ENCODE measurements at places on chromosomes 7 and 10. TPM values are rescaled to one million over a fixed set of nuclear protein-coding genes. Genes with fewer than 3 reads are reported as not detected.
A peak's percentile ranks its signal among the peaks of the same experiment; 100 is the strongest.

- H3K4me3 ChIP-seq, result no peak overlapping the region
- no peaks in the 10 kb centered on the region for H3K36me3 ChIP-seq
- H3K27me3 ChIP-seq, result peaks cover 2% of the 10 kb centered on the region
- H3K27ac ChIP-seq, result no peak overlapping the region
- no peak for DNase-seq
Measured at GRCh38 chr7:158439035-158439434, 148.6 kb downstream of the PTPRN2 start.

DNA sequence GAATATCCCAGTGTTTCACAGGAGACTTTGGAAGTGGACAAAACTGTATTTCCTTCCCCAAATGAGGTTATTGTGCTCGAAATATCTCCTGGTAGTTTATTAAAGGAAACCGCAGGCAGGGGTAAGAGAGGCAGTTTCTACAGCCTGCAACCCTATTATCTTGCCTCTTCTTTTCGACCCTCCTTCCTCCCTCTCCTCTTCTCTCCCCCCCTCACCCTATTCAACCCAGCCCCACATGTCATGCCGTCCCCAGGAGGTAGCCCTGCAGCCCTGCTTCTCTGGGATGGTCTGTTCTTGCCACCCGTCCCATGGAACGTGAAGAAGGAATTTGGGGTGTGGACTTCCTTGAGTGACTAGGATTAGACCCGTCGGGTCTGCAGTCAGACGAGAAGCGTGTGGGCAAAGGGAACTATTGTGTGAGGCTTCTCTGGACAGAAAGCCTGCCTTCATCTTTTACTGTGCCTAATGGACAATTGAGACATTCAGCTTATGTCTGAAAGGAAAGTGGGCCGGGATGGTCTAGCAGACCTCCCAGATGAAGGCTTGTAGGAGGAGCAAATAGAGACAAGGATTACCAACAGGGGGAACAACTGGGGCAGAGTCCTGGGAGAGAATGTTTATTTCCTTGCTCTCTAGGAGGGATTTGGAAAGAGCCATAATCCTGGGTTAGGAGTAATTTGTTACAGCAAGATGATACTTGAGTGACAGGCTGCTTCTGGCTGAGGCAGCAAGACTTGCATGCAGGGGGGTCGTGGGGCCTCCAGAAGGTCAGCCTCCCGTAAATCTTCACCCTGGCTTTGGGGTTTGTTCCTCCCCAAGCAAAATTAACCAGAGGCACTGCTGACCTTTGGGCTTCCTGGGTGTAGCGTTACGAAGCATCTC, 77.8 kb downstream of the TCF7L2 start:
- no peak overlapping the region for H3K4me3 ChIP-seq
- no peak overlapping the region for H3K27ac ChIP-seq

GRCh38 chr10:29994811-29995210, 64.6 kb downstream of the JCAD start:
- no peaks in the 10 kb centered on the region for H3K36me3 ChIP-seq
- no peak for DNase-seq
- H3K4me1 ChIP-seq, result peaks cover 7% of the 10 kb centered on the region
- H3K27ac ChIP-seq, result no peak overlapping the region
- H3K27me3 ChIP-seq, result peaks cover 31% of the 10 kb centered on the region
- no peak overlapping the region for H3K4me3 ChIP-seq

- no peak overlapping the region for H3K27ac ChIP-seq
- no peak for DNase-seq
- H3K4me3 ChIP-seq, result no peak overlapping the region
- H3K4me1 ChIP-seq, result peaks cover 12% of the 10 kb centered on the region
- H3K27me3 ChIP-seq, result peaks cover 8% of the 10 kb centered on the region
Measured at GRCh38 chr10:27457966-27458365, 46.1 kb upstream of the RAB18 start.

GRCh38 chr7:151409667-151410404, at the start of gene WDR86:
WDR86 (minus strand) TSS chr7:151410038; CDS start chr7:151409589, 449 bp downstream.
- H3K27ac ChIP-seq, result no peak within 1 kb of the TSS
- no peak for DNase-seq
- H3K27me3 ChIP-seq, result peaks cover 48% of the 10 kb centered on the region
- peak within 1 kb of the TSS; percentile 71 for H3K4me3 ChIP-seq
- H3K36me3 ChIP-seq, result peaks cover 2% of the 10 kb centered on the region

DNA sequence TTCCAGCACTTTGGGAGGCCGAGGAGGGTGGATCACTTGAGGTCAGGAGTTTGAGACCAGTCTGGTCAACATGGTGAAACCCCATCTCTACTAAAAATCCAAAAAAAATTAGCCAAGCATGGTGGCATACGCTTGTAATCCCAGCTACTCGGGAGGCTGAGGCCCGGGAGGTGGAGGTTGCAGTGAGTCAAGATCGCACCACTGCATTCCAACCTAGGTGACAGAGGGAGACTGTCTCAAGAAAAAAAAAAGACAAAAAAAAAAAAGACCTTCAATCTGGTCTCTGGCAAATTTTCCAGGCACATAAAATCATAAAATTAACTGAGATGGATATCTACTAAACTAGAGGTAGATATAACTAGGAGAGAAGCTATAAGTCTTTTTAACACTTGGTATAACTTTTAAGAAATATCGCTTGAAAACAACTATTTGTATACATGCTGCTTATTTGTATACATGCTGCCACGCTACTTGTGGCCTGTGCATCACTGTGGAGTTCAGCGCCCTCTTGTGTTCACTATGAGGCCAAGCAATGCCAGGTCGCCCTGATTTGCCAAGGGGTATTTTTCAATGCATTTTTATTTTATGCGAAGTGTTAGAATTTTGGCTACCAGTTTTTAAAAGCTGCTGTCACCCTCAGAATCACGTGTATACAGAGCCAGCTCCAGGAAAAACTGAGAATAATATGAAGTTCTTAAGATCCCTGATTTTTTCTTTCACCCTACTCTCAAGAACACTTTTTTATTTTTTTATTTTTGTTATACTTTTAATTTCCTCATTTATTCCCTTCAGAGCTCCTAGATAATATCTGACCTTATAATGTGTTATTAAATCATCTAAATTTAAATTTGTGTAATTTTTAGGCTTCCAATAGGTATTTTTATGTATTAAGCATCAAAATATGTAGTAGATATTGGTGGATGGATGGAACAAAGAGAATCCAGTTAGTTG, 26.7 kb downstream of the CYCS start:
- no peak overlapping the region for H3K4me3 ChIP-seq
- no peak overlapping the region for H3K27ac ChIP-seq
- DNase-seq, result peak; percentile 48
- no peaks in the 10 kb centered on the region for H3K36me3 ChIP-seq
- peaks cover 14% of the 10 kb centered on the region for H3K4me1 ChIP-seq
- H3K27me3 ChIP-seq, result peaks cover 17% of the 10 kb centered on the region

GRCh38 chr7:98368716-98369115, 32.2 kb downstream of the BAIAP2L1 start:
- H3K4me1 ChIP-seq, result no peaks in the 10 kb centered on the region
- H3K36me3 ChIP-seq, result no peaks in the 10 kb centered on the region
- H3K27me3 ChIP-seq, result no peaks in the 10 kb centered on the region

DNA sequence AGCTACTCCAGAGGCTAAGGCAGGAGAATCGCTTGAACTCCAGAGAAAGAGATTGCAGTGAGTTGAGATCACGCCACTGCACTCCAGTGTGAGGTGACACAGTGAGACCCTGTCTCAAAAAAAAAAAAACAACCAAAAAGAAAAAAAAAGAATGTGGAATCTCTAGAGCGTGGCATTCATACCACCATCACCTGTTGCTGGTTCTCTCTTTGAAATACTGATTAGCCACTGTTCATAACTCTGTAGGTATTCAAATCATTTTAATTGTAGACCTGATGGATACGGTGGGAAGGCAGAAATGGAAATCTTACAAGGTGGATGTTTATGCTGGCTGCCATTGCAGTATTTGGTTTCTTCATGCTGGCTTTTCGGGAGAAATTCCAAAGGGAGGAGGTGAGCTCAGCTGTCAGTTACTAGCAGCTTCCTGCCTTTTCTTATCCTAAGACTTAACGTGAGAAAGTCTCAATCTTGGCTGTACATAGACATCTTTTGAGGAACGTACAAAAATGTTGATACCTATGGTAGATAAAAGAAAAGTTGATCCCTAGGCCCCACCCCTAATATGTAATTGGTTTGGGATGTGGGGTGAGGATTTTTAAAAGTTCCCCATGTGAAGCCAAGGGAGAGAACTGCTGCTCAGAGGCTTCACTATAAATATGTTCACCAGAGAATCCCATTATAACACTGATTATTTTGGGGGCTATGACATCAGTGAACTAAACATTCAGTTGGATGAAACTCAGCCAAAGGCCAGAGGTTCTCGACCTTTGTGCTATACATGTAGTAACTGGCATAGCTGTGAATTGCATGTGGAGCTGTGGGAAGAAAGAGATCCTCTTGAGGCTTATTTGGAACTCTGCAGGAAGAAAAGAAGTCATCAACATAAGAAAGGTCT, 26.9 kb upstream of the MKLN1 start:
- no peak overlapping the region for H3K4me3 ChIP-seq
- DNase-seq, result no peak
- peaks cover 12% of the 10 kb centered on the region for H3K27me3 ChIP-seq
- no peaks in the 10 kb centered on the region for H3K36me3 ChIP-seq

GRCh38 chr7:137020351-137020750, 151.9 kb downstream of the CHRM2 start:
- DNase-seq, result no peak
- H3K27ac ChIP-seq, result no peak overlapping the region
- no peaks in the 10 kb centered on the region for H3K27me3 ChIP-seq
- no peaks in the 10 kb centered on the region for H3K36me3 ChIP-seq

DNA sequence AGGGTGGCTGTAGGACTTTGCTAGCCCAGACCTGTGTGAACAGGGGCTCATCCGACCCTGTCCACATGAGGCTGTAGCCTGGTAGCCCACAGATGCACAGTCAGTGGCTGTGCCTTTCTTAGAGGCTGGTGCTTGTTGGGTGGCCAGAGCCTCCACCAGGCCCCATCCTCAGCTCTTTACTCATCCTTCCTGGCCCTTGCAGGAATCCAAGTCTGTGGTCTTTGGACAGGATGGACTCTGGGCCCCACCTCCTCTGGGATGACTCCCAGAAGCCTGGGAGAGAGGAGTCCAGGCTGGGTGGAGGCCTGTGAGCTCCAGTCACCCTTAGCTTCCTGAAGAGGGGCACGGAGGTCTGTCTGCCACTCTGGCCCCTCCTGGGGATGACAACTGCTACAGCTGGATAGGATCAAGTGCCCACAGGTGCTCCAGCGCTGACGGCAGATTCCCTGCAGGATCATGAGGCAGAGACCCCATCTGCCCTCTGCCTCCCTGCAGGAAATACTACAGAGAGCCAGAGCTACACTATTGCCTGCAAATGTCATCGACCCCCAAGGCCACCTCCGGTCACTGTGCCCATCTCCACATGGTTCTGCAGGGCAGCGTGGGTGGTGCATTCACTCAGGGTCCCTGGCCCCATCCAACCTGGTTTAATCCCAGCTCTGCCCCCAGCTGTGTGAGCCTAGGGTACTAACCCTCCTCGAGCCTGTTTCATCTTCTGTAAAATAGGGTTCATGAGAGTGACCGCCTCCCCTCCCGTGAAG, 114.5 kb downstream of the PTPN20 start:
- no peak overlapping the region for H3K27ac ChIP-seq
- no peak overlapping the region for H3K4me3 ChIP-seq
- no peaks in the 10 kb centered on the region for H3K36me3 ChIP-seq

- H3K4me1 ChIP-seq, result peaks cover 65% of the 10 kb centered on the region
- H3K27me3 ChIP-seq, result no peaks in the 10 kb centered on the region
- DNase-seq, result no peak
- H3K27ac ChIP-seq, result no peak overlapping the region
- no peak overlapping the region for H3K4me3 ChIP-seq
Measured at GRCh38 chr10:91190388-91190870, 30.0 kb upstream of the PCGF5 start.

DNA sequence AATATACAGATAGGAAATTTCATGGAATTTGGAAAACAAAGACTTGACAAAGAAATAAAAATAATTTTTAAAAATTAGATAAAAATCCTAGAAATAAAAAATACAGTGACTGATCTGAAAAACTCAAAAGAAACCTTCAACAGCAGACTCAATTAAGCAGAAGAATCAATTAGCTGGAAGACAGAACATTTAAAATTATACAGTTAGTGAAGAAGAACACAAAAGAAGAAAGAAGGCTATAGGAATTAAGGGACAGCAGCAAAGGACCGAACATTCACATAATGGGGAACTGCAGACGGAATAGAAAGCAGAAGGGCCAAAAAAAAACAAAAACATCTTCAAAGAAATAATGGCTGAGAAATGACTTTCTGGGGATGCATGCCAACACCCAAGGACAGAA, 314.5 kb downstream of the CRPPA start:
- no peak overlapping the region for H3K27ac ChIP-seq
- no peak for DNase-seq
- H3K36me3 ChIP-seq, result no peaks in the 10 kb centered on the region
- no peaks in the 10 kb centered on the region for H3K27me3 ChIP-seq
- no peak overlapping the region for H3K4me3 ChIP-seq

- H3K4me3 ChIP-seq, result no peak overlapping the region
- H3K27ac ChIP-seq, result no peak overlapping the region
- no peaks in the 10 kb centered on the region for H3K4me1 ChIP-seq
- H3K27me3 ChIP-seq, result no peaks in the 10 kb centered on the region
- DNase-seq, result no peak
Measured at GRCh38 chr7:14419531-14419930, 430.1 kb upstream of the ETV1 start.

DNA sequence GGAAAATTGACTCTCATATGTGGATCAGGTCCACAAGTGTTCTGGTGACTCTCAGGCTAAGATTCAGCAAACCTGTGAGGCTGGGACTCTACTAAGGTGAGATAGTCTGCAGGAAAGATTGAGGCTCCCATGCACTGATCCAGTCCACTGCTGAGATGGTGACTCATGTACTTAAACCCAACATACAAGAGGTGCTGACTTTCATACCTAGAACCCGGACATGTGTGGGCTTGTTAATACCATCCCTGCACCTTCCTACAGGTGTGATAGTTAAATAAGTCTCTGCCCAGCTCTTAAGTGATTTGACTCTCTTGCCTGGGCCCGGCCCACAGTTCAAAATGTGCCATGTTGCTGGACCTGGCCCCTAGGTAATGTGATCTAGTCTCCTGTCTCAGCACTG, 27.1 kb upstream of the ZNF107 start:
- no peak overlapping the region for H3K4me3 ChIP-seq
- no peaks in the 10 kb centered on the region for H3K36me3 ChIP-seq
- H3K4me1 ChIP-seq, result no peaks in the 10 kb centered on the region
- DNase-seq, result no peak
- H3K27ac ChIP-seq, result no peak overlapping the region
- H3K27me3 ChIP-seq, result no peaks in the 10 kb centered on the region

GRCh38 chr7:113331155-113331898, 213.0 kb upstream of the SMIM30 start:
- no peaks in the 10 kb centered on the region for H3K36me3 ChIP-seq
- no peak overlapping the region for H3K27ac ChIP-seq
- no peaks in the 10 kb centered on the region for H3K4me1 ChIP-seq

The TRIM24 gene
- total RNA-seq, result 15.7 TPM

The DOCK1 gene
- total RNA-seq, result 1.2 TPM

The SFR1 gene
- 14.0 TPM for total RNA-seq

The MALRD1 gene
- not detected for total RNA-seq

The PLEKHA1 gene
- 4.1 TPM for total RNA-seq

The CPXM2 gene
- not detected for total RNA-seq

The SLC13A4 gene
- not detected for total RNA-seq

The CAMK2B gene
- total RNA-seq, result 0.47 TPM

Data from activated T-helper 1 cell treated with anti-CD3 and anti-CD28 coated beads, Interleukin-12 subunit alpha, Interleukin-12 subunit beta, Interleukin-2, Interleukin-4 antibody, amounts not matched to agents 30 ng/mL and 10 ng/mL and 1 ng/mL, durations not matched to agents 14 hours and 24 hours and 36 hours (primary cell).